ENCODE measurements at places on chromosomes 1 and 21.

DNA sequence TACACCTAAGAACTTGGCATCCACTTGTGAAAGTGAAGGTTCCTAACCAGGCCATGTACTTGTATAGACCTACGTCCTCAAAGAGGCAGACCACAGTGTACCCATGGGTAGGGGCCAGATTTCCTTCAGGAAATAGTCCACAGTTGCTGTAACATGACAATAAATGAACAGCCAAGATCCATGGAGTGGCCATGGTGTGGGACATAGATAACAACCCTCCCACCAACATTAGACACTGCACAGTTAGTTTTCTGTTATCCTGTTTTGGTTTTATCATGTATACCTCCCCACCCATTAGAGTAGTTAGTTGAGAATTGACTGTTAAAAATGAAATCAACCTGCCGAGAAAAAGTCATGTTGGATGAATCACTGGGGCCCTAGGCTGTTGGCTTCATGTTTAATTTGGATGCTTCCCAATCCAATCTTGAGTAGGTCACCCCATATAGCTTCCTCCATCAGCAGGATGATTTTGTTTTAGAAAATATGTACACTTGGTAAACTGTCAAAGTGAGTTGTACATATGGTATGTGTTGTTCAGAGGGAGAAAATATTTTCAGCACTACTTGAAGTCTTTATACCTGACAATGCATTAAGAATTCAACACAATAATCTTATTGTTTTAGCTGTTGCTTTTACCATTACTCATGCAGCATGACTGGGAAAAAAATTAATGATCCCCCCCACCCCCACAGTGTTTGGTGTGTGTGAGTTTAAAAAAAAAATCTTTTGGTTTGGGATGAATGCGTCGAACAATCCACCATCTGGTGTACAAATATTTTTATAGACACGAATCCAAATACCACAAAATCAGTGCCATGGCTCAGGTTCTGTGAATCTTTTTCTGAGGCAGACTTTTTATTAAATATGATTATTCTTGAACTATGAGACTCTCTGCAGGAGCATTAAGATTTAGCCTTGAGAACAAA lies 88.3 kb upstream of the ARHGAP29 start:
- DNase-seq, result peak; percentile 54

DNA sequence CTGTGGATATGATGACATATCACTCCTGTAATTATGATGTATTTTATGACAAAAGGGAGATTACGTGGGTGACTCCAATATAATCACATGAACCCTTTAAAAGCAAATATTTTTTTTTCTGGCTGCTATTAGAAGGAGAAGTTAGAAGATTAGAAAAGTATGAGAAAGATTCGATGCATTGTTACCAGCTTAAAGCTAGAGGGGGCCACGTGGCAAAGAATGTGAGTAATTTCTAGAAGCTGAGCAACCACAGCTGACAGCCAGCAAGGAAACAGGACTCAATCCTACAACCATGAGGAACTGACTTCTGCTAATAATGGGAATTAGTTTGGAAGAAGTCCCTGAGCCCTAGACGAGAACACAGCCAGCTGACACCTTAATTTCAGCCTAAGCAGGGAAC lies 56.3 kb upstream of the C1orf87 start:
- DNase-seq, result peak; percentile 34

DNA sequence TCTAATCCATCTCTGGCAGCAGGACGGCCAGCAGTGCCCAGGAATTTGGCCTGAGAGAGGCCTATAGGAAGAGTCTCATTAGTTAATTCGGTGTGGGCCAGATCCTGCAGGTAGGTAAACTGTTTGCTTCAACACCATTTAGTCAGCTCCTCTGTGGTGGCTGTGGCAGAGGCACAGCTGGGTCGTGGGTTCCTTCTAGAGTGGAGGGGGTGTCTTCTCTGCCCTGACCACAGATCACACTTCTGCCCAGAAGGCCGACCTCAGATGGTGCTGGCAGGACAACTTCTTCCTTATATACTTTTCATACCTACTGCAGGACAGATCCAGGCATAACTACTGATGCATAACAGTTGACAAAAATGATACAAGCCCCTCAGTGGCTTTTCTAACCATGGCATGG lies 281.4 kb downstream of the RPS6KC1 start:
- DNase-seq, result no peak

GRCh38 chr1:215825056-215825455 lies 258.0 kb downstream of the KCTD3 start:
- DNase-seq, result no peak
